Endothelial cell (in vitro differentiated cells): ENCODE measurements at places on chromosomes 3 and 15.

GRCh38 chr3:23377928-23378672 is 175.0 kb downstream of the UBE2E2 start:
- H3K4me3 ChIP-seq, result no peak overlapping the region
- no peaks in the 10 kb centered on the region for H3K27me3 ChIP-seq
- peaks cover 3% of the 10 kb centered on the region for H3K4me1 ChIP-seq
- H3K36me3 ChIP-seq, result no peaks in the 10 kb centered on the region
- no peak overlapping the region for H3K27ac ChIP-seq

DNA sequence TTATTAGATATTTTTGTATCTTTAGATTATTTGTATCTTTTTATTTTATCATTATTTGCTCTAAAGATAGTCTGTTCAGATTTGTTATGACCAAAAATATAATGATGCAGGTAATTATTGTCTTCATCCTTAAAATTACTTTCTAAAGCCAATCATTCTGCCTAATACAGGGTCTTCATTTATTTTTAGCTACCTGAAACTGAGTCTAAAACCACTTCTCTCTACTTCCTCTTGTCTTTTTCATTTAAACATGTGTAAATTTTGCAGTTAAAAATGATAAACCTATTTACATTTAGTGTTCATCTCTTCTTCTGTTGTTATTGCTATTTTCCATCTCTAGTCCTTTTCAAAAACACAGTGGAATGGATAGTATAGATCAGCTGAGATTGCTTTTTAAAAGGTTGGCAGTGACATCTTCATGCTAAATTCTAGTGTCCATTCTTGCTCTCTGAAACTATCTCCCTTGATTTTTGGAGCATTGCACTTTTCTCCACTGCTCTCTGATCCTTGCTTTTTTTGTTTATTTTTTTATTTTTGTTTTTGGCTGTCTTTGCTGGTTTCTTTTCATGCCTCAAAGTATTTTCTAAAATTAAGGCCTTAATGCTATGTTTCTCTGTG is 91.8 kb downstream of the UBE2E2 start:
- no peak for DNase-seq
- H3K27ac ChIP-seq, result no peak overlapping the region
- H3K36me3 ChIP-seq, result no peaks in the 10 kb centered on the region
- no peaks in the 10 kb centered on the region for H3K4me1 ChIP-seq
- H3K4me3 ChIP-seq, result no peak overlapping the region
- peaks cover 5% of the 10 kb centered on the region for H3K27me3 ChIP-seq

GRCh38 chr3:115062412-115062956 is 84.6 kb downstream of the ZBTB20 start:
- H3K36me3 ChIP-seq, result no peaks in the 10 kb centered on the region
- no peak for DNase-seq
- no peaks in the 10 kb centered on the region for H3K27me3 ChIP-seq
- H3K4me3 ChIP-seq, result no peak overlapping the region

GRCh38 chr3:48650723-48651122 is 12.0 kb downstream of the CELSR3 start:
- H3K4me1 ChIP-seq, result peaks cover 8% of the 10 kb centered on the region
- peaks cover 21% of the 10 kb centered on the region for H3K27me3 ChIP-seq
- H3K27ac ChIP-seq, result peak overlapping the region; percentile 9
- DNase-seq, result no peak

DNA sequence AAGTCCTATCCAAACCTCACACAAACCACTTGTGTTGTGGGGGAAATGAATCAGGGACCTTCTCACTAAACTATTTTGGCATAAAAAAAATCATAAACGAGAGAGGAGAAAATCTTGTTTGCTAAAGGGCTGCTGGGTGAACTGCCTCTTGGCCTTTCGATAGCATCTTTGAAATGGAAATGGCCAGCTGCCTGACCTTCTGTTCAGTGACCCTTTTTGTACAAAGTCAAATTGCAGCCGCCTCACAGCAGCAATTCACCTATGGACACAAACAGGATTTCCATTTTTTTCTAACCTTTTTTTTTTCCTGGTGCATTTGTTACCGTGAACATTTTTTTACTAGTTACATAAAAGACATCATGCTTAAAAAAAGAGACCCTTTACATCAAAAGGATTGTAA is 89.0 kb upstream of the ONECUT1 start:
- H3K4me3 ChIP-seq, result no peak overlapping the region
- H3K27me3 ChIP-seq, result peaks cover 2% of the 10 kb centered on the region

DNA sequence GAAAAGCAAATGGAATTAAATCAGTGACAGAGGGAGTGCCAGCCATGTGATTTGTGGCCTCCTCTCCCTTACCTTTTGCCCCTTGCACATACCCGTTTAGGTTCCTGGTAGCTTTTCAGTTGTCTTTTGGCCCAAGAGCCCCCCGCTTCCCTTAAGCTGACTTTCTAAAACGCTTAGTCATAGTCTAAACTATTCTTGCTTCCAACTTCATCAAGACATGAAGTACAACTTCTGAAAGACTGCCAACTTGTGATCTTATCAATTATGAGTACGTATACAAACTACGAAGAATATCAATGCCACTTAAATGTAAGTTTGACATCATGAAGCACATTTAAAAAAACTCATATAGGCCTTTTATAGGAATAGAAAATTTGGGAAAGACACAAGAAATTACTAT is 61.9 kb downstream of the EIF3J start:
- no peaks in the 10 kb centered on the region for H3K4me1 ChIP-seq
- no peak for DNase-seq
- no peak overlapping the region for H3K4me3 ChIP-seq
